ENCODE measurements at places on chromosomes 2 and 18. TPM values are rescaled to one million over a fixed set of nuclear protein-coding genes. Genes with fewer than 3 reads are reported as not detected.

Gene HMSD
- 0.25 TPM for total RNA-seq

Gene ACVR1C
- total RNA-seq: 0.33 TPM

Gene PARD3B
- total RNA-seq: 13.7 TPM

Gene MYOM1
- total RNA-seq: 0.22 TPM

Gene AQP4
- total RNA-seq: not detected

Gene NFATC1
- 2.1 TPM for total RNA-seq

Gene GRB14
- total RNA-seq: 0.89 TPM

Gene SPR
- total RNA-seq: 18.6 TPM

Gene FEV
- not detected for total RNA-seq

Gene FAM237A
- not detected for total RNA-seq

Gene ERICH2
- 0.33 TPM for total RNA-seq

Gene ST3GAL5
- total RNA-seq: 4.9 TPM

Gene TNFAIP6
- total RNA-seq: 67.4 TPM

Gene KCNE4
- 12.6 TPM for total RNA-seq

Gene RAB6C
- under 0.01 TPM for total RNA-seq

Gene GCG
- not detected for total RNA-seq

Gene DQX1
- total RNA-seq: 0.11 TPM

Gene RNU2-63P
- not detected for total RNA-seq

Gene IL1RL2
- 1.4 TPM for total RNA-seq

Gene FLACC1
- 1.4 TPM for total RNA-seq

Gene MRPS5
- 54.9 TPM for total RNA-seq

Gene CNDP1
- total RNA-seq: not detected

Gene CHMP3
- total RNA-seq: 118 TPM

Gene ABCB11
- total RNA-seq: not detected

Gene CFAP53
- 1.1 TPM for total RNA-seq

Gene SP100
- total RNA-seq: 106 TPM

Gene TLX2
- not detected for total RNA-seq

Gene ABCG5
- total RNA-seq: not detected

Gene CLIP4
- total RNA-seq: 110 TPM

Gene LRRTM4
- total RNA-seq: not detected

Gene VAMP8
- total RNA-seq: 0.12 TPM

Gene SLC11A1
- total RNA-seq: 0.25 TPM

Gene SLC39A6
- 96.6 TPM for total RNA-seq

Gene TOGARAM2
- total RNA-seq: 0.11 TPM

Gene NBAS
- 147 TPM for total RNA-seq

Gene NGEF
- 1.2 TPM for total RNA-seq

Gene DYSF
- 0.66 TPM for total RNA-seq

Gene ST8SIA3
- total RNA-seq: not detected

Gene GALNT5
- 7.2 TPM for total RNA-seq

Gene BCL2
- 2.7 TPM for total RNA-seq

Gene MERTK
- total RNA-seq: 0.37 TPM

Gene AKAIN1
- not detected for total RNA-seq

Gene KRTCAP3
- total RNA-seq: not detected

Gene REEP1
- total RNA-seq: 0.11 TPM

Gene RAB27B
- 22.2 TPM for total RNA-seq

Gene TMEM169
- total RNA-seq: 0.66 TPM

Data from uterine smooth muscle cell (primary cell).